Sciatic nerve (tissue), 2 donors: ENCODE measurements at places on chromosomes 7 and 10.

DNA sequence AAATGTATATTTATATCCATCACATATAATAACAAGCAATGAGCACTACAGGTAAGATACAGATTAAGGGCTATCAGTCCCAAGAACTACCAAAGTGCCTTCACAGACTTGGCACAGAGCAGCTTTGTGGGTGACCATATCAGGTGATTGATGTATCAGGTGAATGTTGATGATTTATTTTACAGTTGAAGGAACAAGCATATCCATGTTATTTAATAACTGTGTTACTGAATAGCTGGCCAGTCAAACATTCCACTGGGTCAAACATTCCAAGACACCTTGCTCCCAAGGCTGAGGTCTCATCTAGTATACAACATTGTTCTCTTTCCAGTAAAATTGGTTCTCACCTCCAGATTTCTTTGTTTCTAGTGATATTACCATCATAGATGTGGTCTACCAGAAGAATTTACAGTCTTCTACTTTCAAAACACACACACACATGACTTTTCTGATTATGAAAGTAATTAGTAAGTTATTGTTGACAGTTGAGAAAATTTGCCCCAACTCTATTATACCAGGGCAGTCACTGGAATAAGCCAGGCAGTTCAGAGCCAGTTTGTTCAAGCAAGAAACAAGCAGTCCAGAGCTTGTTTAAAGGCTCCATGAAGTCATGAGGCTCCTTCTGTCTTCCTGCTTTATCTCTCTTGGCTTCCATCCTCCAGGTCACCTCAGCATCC is 68.2 kb downstream of the ELAPOR2 start:
- DNase-seq, result no peak

DNA sequence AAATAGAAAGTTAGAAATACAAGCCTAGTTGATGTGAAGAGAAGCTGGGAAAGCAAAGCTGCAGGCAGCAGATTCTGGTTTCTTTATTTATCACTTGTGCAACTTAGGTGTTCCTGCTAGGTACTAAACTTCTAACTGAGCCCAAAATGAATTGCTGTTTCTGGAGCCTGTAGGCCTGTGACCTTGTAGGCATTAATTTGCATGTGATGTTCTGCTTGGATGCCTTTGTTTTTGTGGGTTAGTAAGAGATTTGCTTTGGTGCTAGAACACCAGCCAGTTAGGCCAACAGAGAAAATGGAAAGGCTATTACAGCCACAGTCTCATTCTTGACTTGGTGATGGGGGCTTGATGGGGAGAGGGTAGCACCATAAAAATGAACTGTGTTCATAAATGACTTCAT is 370.7 kb downstream of the PPP1R3A start:
- DNase-seq, result no peak

DNA sequence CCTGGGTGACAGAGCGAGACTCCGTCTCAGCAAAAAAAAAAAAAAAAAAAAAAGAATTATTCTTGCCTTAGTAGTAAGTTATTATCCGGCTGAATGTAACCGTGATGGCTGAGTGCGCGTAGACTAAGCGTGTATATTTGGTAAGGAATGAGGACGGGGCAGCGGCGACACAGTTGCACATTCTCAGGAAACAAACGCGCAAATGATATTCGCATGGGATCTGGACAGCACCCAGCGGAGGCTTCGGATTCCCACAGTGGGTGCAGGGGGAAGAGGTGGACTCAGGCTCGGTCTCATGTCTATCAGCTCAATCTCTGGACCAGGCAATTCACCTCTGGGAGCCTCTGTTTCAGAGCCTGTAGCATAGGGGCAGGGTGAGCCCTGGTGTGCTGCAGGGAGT is 29.1 kb downstream of the PAPOLB start:
- no peak for DNase-seq

- DNase-seq, result no peak
Measured at GRCh38 chr10:74576586-74576985, 249.8 kb upstream of the KAT6B start.

DNA sequence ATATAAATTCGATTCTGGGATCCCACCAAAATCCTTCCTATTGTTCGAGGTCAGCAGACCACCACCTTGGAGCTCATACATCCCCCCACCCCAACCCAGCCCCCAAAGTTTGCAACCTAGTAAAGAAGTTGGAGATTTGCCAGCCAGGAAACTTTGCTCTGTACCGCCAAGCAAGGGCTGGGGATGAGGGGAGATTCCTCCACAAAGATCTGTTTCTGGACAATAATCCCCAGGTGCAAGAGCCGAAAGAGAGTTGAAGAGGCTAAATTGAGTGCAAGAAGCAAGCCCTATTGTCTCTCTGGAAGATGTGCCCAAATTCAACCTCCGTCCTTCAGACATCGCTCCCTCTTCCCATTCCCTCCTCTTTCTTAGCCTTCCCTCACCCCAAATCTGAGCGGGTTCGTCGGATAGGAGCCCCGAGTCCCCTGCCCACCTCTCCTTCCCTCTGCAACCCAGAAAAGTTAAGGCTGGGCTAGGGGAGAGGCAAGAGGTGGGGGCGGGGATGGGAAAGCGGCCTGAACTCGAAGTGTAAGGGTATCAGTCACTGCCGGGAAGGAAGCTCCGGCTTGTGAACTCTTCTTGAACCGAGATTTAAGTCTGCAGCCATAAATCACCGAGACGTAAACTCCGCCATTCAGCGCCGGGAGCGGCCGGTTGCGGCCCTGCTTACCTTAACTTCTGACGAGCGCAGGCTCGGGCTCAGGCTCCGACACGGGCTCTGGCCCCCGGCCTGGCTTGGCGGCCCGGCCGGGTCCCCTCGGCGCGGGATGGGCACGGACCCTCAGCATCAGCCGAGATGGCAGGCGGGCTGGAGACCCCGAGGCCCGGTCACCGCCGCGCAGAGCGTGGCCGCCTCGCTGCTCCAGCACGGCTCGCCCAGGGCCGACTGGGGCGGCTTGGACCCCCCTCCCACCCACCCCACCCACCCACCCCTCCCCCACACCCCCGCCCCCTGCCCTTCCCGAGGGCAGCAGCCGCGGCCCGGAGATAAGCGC is 10.8 kb upstream of the HOXA2 start:
- DNase-seq, result peak; percentile 80

DNA sequence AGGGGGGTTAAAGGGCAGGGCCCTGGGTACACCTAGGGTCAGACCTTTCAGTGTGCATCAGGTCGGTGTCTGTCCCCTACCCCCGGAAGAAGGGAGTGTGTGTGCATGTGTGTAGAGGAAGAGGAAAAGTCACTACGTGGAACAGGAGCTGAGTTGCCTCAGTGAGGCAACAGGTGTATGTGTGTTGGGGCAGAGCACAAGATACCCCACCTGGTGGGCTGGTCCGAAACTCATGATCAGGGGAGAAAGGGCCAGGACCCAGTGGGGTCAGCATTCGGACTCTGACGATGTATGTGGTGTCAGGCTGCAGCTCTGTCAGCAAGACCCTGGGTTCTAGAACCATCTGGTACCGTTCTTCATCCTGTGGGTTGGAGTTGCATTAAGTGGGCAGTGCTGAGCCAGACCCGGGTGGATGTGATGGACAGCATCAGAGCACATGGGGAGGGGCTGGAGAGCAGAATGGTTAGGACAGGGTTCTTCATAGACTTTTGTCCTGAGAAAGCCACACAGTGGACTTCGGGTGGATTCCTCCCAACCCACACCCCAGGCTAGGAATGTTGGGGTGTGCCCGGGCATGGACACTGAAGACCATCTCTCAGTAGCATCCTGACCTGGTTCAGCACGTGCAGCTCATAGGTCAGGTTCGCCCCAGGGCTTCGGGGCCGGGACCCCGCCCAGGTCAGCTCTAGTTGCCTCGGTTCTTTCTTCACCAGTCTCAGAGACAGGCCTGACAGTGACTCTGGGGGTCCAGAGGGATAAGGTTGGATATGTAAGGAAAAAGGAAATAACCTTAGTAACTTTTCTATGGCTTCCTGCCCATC is 10.7 kb downstream of the EPHA1 start:
- no peak for DNase-seq
